ENCODE measurements at places on chromosomes 7 and 10. TPM values are rescaled to one million over a fixed set of nuclear protein-coding genes. Genes with fewer than 3 reads are reported as not detected.

DNA sequence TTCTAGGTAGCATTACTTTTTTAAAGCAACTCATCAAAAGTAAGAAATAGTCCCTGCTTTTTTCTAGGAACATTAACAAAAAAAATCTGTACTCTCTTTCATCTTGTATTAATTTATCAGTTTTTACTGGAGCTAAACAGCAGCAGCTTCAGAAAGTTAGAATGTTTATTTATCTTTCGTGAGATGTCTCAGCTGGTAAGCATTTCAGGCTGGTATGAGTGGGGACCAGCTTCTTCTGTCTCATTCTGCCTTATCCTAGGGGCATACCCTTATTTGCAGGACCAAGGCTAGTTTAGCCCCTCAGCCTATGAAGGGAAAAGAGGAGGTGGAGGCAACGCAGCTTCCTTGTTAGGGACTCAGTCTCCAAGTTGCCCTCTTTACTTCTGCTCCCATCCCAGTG lies 35.1 kb downstream of the LANCL2 start:
- DNase-seq = no peak

DNA sequence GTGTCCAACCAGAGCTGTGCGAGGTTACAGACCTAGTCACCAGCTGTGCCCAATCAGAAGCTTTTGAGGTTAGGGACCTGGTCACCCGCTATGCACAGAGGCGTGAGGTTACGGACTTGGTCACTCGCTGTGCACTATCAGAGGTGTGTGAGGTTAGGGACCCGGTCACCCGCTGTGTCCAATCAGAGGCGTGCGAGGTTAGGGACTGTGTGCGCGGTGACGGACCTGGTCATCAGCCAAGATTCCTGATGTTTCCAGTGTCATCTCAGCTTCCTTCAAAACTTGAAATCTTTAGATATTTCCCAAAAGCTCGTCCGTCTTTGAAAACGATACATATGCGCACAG lies 182.1 kb downstream of the DIP2C start:
- no peak for DNase-seq

AKR1C8 gene
- not detected for polyA plus RNA-seq

ANK3 gene
- polyA plus RNA-seq = 46.5 TPM

- no peak for DNase-seq
These were observed 73.4 kb downstream of the CFAP46 start for GRCh38 chr10:132868995-132869394.

DNA sequence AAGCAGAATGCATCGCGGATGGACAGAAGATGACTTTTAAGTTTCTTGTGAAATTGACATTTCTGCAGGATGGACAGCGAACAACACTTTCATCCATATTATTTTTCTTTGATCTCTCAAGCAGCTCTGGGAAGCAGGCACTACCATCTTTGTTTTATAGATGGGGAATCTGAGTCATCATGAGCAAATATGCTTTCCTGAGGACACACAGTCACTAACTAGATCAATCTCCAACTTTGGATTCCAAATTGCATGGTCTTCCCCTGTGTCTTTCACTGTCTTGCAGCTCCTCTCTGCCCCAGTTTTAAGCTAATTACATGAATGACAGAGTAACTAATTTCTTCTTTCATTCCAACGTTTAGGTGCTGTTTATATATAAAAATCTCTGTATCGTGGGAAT lies 201.5 kb downstream of the ADAM12 start:
- no peak for DNase-seq

GRCh38 chr7:139034855-139035585 lies 822 bp downstream of the ZC3HAV1L start:
- DNase-seq = peak; percentile 61

MMRN2 gene
- polyA plus RNA-seq = 0.32 TPM

DNA sequence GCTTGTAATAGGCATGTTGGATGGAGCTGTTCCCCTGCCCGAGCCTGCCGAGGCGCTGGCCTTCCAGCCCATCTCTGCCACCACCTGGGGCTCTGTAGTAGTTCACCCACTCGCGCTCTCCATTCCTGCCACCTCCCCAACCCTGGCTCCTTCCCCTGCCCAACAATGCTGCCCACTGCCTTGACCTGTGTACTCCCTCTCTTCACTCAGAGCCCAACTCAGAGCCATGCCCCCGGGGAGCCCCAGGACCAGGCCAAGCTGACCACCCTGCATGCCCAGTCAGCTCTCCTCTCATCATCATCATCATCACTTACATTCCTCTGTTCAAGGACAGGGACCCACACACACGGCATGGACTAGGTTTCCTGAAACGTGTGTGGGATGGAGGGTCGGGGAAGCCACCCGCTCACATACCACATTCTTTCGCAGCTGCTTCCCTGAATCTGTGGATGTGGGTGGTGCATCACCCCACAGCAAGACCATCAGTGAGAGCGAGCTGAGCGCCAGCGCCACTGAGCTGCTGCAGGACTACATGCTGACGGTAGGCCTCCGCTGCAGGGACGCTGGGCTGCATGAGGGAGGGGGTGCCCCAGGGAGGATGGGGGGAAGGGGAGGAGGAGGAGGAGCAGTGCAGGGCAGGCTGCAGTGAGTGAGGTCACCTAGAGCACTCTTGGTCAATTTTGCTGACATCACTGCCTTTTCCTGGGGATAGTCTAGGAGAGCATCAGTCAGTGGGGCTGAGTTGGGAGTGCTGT lies 15.6 kb downstream of the NACAD start:
- peak; percentile 25 for DNase-seq

CPA1 gene
- polyA plus RNA-seq = not detected

HIBADH gene
- 31.3 TPM for polyA plus RNA-seq

GRCh38 chr7:135074096-135074495 lies 73.8 kb upstream of the TMEM140 start:
- no peak for DNase-seq

GNGT1 gene
- 1.6 TPM for polyA plus RNA-seq

- DNase-seq = no peak
These were observed 79.9 kb upstream of the ANLN start for GRCh38 chr7:36309716-36310115.

GRCh38 chr7:112550468-112551060 lies 69.8 kb downstream of the LSMEM1 start:
- peak; percentile 82 for DNase-seq

SLC18A3 gene
- polyA plus RNA-seq = 0.09 TPM
